ENCODE measurements at places on chromosomes 5 and 9. TPM values are rescaled to one million over a fixed set of nuclear protein-coding genes. Genes with fewer than 3 reads are reported as not detected.

GRCh38 chr5:59712836-59713497 lies 180.6 kb downstream of the PDE4D start:
- H3K4me3 ChIP-seq, result no peak overlapping the region
- no peak overlapping the region for H3K27ac ChIP-seq
- no peaks in the 10 kb centered on the region for H3K36me3 ChIP-seq
- peaks cover 2% of the 10 kb centered on the region for H3K27me3 ChIP-seq
- H3K4me1 ChIP-seq, result no peaks in the 10 kb centered on the region
- no peak for DNase-seq

DNA sequence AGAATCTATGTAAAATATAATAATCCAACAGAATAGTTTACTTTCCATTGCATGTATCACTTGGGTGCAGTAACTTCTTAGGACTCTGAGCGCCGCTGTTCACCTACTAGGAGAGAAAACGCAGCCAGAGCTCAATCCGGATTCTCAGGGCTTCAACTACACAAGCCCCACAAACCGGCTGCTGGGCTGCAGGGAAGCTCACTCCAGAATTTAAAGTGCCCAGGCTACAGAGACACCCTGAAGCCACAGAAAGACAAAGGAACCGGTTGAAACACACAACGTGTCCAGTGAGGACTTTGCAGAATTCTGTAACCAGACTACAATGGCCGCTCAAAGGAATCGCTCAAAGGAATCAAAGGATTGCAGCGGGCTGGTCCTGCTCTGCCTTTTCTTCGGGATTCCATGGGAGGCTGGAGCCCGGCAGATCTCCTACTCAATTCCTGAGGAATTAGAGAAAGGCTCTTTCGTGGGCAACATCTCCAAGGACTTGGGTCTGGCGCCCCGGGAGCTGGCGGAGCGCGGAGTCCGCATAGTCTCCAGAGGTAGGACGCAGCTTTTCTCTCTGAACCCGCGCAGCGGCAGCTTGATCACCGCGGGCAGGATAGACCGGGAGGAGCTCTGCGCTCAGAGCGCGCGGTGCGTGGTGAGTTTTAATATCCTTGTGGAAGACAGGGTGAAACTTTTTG lies at the start of gene PCDHGA10:
Gene PCDHGA10 (plus strand): TSS at position 134 of the 686 bp plus-strand sequence. CDS start 189 bp downstream, at position 323.
- peaks cover 51% of the 10 kb centered on the region for H3K27me3 ChIP-seq
- H3K27ac ChIP-seq, result no peak within 1 kb of the TSS
- peak; percentile 72 for DNase-seq
- peaks cover 17% of the 10 kb centered on the region for H3K36me3 ChIP-seq

GRCh38 chr9:90137801-90138200 lies 504.8 kb downstream of the DIRAS2 start:
- H3K4me3 ChIP-seq, result no peak overlapping the region
- no peak for DNase-seq
- H3K4me1 ChIP-seq, result peaks cover 4% of the 10 kb centered on the region
- no peak overlapping the region for H3K27ac ChIP-seq
- peaks cover 20% of the 10 kb centered on the region for H3K27me3 ChIP-seq
- no peaks in the 10 kb centered on the region for H3K36me3 ChIP-seq

DNA sequence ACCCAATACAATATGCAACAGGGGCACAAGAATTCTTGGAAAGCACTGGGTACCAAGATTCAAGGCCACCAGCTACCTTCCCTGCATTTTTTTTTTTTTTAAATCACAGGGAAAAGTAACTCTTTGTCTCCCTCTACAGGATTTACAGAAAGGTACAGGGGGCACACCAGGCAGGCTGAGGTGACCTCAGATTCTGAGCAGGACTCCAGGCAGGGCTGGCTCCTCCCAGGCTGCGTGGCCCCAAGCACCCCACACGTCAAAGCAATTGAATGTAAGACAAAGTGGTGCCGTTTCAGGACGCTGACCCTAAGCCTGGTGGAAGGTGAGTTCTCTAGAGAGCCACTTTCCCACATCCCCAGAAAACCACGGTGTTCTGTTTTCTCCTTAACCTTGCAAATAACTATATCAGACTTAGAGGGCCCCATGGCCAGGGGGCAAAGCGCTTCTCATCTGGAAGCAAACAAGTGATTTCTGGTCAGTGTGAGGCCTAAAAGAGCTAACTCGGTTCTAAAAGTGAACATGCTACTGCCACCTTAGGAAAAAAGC lies 222.6 kb downstream of the ROR2 start:
- no peak overlapping the region for H3K4me3 ChIP-seq
- no peak overlapping the region for H3K27ac ChIP-seq
- no peaks in the 10 kb centered on the region for H3K36me3 ChIP-seq
- H3K4me1 ChIP-seq, result no peaks in the 10 kb centered on the region
- peak; percentile 44 for DNase-seq

- no peaks in the 10 kb centered on the region for H3K36me3 ChIP-seq
- H3K27me3 ChIP-seq, result peaks cover 6% of the 10 kb centered on the region
- no peaks in the 10 kb centered on the region for H3K4me1 ChIP-seq
- H3K4me3 ChIP-seq, result no peak overlapping the region
- DNase-seq, result no peak
Observed at GRCh38 chr9:77507212-77507961, 140.7 kb downstream of the GNA14 start.

- peaks cover 5% of the 10 kb centered on the region for H3K27me3 ChIP-seq
- DNase-seq, result no peak
- H3K27ac ChIP-seq, result no peak overlapping the region
- H3K4me3 ChIP-seq, result no peak overlapping the region
- H3K36me3 ChIP-seq, result no peaks in the 10 kb centered on the region
Observed at GRCh38 chr5:175166026-175166425, 278.0 kb downstream of the DRD1 start.

DNA sequence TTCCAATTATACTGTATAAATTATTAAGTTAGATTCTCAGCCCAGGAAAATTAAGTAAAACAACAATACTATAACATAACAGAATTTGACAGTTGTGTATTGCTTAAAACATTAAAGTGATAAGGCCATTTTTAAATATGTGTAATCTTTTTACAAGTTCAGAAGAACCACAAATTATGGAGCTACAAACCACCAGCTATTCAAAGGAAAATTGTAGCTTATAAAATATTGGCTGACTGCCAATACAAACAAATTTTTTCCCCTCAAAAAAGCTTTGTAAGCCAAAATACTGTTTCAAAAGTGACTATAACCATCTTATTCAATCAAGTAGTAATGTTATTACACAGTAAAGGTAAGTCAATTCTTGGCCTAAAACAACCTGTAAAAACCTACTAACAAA lies 21.9 kb downstream of the STRBP start:
- peaks cover 39% of the 10 kb centered on the region for H3K4me1 ChIP-seq
- DNase-seq, result no peak
- H3K27ac ChIP-seq, result peak overlapping the region; percentile 4
- H3K27me3 ChIP-seq, result no peaks in the 10 kb centered on the region

DNA sequence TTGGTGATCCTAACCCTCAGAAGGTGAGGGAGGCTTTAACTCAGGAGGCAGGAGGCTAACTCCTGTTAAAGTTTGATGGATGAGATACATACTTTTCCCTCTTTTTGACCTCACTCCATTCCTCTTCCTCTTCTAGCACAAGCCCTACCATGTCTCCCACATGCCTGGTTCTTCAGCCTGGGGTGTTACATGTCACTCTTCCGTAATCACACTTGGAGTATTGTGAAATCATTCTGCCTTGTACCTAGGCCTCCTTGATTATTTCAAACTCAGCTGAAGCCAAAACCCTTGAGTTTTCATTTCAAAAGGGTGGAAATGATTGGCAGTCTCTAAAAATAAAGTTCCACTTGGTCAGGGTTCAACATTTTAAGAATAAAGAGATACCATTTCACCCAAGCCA lies 1.8 kb downstream of the PLAC8L1 start:
- H3K27ac ChIP-seq, result no peak overlapping the region
- H3K36me3 ChIP-seq, result peaks cover 8% of the 10 kb centered on the region
- DNase-seq, result no peak
- H3K27me3 ChIP-seq, result no peaks in the 10 kb centered on the region

GRCh38 chr5:11324521-11325289 lies 563.7 kb upstream of the DAP start:
- H3K36me3 ChIP-seq, result no peaks in the 10 kb centered on the region
- H3K4me1 ChIP-seq, result no peaks in the 10 kb centered on the region
- no peaks in the 10 kb centered on the region for H3K27me3 ChIP-seq
- H3K27ac ChIP-seq, result no peak overlapping the region

- no peak for DNase-seq
- no peaks in the 10 kb centered on the region for H3K36me3 ChIP-seq
- no peak overlapping the region for H3K27ac ChIP-seq
Observed at GRCh38 chr9:113920872-113921271, 44.8 kb downstream of the ZNF618 start.

MSX2 gene
- total RNA-seq, result not detected
